ENCODE measurements at places on chromosomes 2 and 18.

GRCh38 chr2:75539955-75540716 is 20.6 kb downstream of the EVA1A start:
- no peak for DNase-seq

- DNase-seq = peak; percentile 71
Measured at GRCh38 chr18:9971313-9971920, 57.6 kb downstream of the VAPA start.

GRCh38 chr2:151651274-151651673 is 83.0 kb downstream of the NEB start:
- no peak for DNase-seq

GRCh38 chr2:68689553-68690537 is 44.8 kb upstream of the ARHGAP25 start:
- DNase-seq = peak; percentile 25

DNA sequence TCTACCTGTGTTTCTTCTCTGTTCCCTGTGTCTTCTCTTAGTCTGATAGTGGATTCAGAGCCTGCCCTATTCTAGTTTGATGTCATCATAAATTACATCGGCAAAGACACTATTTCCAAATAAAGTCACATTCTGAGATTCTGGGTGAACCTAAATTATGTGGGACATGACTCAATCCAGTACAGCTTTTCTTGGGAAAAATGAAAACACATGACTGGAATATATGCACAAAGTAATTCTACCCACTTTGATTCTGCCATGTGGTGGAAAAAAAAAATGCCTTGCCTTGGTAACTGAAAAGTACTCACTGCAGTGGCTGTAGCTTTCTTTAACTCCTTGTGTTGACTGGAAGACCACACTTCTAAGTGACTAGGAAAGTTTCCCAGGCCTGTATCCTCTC is 73.7 kb downstream of the LRATD1 start:
- DNase-seq = no peak

DNA sequence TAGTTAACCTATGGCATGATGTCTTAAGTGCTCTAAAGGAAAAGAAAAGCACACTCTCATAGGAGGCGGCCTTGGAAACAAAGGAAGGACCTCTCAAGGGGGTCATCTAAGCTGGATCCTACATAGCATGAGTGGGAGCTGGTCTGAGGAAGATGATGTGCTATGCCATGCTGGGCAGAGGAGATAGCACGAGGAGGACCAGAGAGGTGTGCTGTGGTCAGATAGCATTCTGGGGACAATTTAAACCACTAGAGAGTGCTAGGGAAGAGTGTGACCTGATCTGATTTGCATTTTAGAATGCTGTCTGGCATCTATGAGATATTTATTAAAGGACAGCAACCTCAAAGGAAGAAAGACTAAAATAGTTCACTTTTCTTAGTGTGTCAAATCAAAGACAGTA is 910.1 kb upstream of the CELF4 start:
- DNase-seq = no peak

- no peak for DNase-seq
Measured at GRCh38 chr2:59851836-59852475, 701.5 kb downstream of the BCL11A start.

DNA sequence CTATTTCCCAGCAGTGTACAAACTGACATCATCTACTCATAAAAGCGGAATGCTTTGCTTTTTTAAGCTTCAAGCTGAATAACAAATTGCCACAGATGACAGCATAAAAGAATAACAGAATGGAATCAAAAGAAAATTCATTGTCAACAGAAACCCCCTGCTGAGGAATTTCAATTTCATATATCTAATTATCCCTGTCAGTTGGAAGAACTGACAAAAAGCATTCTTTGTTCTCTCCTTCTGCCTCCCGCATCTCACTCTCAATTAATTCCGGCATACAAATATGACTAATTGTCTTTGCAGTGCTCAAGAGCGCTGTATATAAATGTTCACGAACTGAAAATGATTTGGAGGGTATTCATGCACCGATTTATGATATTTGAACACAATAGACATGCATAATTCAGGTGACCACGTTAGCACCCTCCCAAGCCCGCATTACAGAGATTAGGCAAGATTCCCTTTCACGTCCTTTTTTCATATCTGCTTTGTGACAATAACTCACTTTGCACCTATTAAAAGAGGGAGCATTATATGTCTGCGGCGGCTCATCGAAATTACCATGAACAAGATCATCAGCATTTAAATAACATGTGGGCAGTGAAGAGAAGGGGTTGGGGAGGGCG is 277.7 kb upstream of the SALL3 start:
- DNase-seq = no peak

DNA sequence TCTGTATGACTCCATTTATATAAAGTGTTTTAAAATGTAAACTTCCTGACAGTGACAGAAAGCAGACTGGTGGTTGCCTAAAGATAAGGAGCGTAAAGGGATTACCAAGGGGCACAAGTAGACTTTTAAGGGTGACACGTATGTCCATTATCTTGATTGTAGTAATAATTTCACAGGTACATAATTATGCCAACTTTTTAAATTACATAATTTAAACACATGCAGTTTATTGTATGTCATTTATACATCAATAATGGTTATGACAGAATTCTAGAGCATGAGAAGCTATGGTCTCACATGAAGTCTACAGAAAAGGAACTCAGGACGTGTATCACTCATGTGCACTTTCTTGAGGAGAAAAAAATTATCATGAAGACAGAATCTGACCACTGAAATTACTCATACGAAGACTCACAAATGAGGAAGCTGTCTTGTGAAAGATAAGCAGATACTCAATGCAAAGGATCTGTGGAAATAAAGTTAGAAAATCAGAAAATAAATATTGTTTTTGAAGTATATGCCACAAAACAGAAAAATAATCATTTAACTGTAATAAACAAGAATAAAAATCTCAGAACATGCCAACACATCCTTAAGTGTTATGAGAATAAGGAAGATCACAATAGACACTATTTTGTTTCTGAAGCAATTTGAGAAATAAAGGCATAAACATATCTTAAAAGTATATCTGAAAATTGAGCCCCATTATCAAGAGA is 84.4 kb downstream of the TMEM131 start:
- DNase-seq = no peak

DNA sequence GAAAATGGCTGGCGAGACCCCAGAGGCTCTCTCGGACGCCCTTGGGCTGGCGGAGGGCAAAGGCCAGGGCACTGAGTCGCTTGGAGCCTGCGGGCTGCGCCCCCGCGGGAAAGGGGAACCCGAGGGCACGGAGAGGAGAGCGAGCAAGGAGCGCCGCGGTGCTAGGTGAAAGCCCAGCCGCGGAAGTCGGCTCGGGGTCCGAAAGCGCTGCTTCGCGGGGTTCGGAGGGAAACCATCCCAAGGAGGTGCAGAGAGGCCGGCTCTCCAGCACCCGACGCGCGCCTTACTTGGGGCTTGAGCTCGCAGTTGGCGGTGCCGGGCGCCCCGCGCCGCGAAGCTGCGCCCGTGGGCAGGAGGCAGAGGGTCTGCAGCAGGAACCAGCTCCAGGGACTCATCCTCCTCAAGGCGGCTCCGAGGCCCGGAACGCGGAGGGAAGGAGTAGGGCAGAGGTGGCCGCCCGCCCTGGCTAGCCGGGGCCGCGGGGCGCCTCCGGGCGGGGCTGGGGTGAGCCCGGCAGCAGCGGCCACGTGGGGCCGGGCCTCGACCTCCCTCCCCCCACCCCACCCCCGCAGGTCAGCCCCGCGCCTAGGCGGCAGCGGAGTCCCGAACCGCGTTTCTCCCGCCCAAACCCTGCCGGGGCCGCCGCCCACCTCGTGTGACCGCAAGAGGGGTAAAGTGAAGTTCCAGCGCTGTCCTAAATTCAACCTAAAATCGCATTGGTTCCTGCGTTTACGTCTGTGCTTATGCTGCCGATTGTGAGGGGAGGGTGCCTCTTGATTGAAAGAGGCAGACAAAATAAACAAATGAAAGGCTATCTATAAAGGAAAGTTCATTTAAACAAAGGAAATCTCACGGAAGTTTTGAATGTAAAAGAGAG is at the start of gene TRABD2A:
TRABD2A (minus strand) TSS at position 440 of the 877 bp plus-strand sequence; CDS start at position 395, 45 bp downstream.
- DNase-seq = peak; percentile 82

DNA sequence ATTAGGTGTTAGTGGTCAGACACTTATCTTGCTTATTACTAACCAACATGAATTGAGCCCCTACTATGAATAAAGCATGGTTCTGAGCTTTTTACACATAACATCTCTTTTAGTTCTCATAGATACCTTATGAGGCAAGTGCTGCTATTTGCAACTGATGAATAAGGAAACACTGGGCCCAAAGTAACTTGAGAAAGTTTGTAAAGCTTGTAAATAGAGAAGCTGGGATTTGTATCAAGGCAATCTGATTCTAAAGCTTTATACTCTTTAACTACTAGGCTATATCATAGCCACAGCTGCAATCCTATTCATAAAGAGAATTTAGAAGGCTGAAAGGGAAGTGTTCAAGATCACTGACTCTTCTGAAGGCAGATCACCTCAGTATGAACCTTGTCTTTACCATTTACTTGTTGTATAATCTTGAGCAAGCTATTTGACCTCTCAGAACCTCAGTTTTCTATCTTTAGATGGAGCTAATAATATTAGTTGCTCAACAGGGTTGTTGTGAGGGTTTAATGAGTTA is 60.4 kb downstream of the ABCB11 start:
- DNase-seq = no peak
